ENCODE measurements at places on chromosomes 7 and 10. TPM values are rescaled to one million over a fixed set of nuclear protein-coding genes. Genes with fewer than 3 reads are reported as not detected.

Gene FRG2B
- total RNA-seq: not detected

Gene GPR15LG
- total RNA-seq: not detected

Gene STAG3
- 2.0 TPM for total RNA-seq

Gene OPN4
- not detected for total RNA-seq

Gene CALML5
- total RNA-seq: not detected

Gene CDK13
- total RNA-seq: 72.8 TPM

Gene MYOZ1
- total RNA-seq: not detected

Gene ITGA8
- 0.57 TPM for total RNA-seq

Gene BEND7
- 10.1 TPM for total RNA-seq

Gene MUC12
- total RNA-seq: not detected

Gene GHRHR
- total RNA-seq: not detected

Gene TAS2R41
- not detected for total RNA-seq

Gene LEP
- total RNA-seq: not detected

Gene PSMC2
- total RNA-seq: 221 TPM

Gene APBB1IP
- total RNA-seq: not detected

Gene SFRP4
- not detected for total RNA-seq

Gene TEX36
- total RNA-seq: not detected

Gene OR2A5
- total RNA-seq: not detected

Gene CRHR2
- not detected for total RNA-seq

Gene CLDN12
- total RNA-seq: 14.0 TPM

Gene TMEM139
- total RNA-seq: not detected

Gene CYP2C19
- total RNA-seq: not detected

Gene MYPN
- total RNA-seq: under 0.01 TPM

Gene NME8
- not detected for total RNA-seq

Gene C10orf67
- not detected for total RNA-seq

Gene TFAM
- total RNA-seq: 28.4 TPM

Gene AKR1B15
- total RNA-seq: not detected

Gene EBF3
- 22.2 TPM for total RNA-seq

Gene PTF1A
- not detected for total RNA-seq

Gene FZD8
- 36.8 TPM for total RNA-seq

Gene CARD11
- 3.5 TPM for total RNA-seq

Gene STK17A
- 93.4 TPM for total RNA-seq

Gene PROSER2
- total RNA-seq: 10.0 TPM

Gene CPVL
- total RNA-seq: not detected

Gene ATP6V0A4
- total RNA-seq: 0.38 TPM

Gene COPS6
- 84.9 TPM for total RNA-seq

Gene SVOPL
- total RNA-seq: not detected

Gene CRYGN
- total RNA-seq: not detected

Gene MUC3A
- under 0.01 TPM for total RNA-seq

Gene INHBA
- total RNA-seq: 21.2 TPM

Gene CDK14
- total RNA-seq: 13.6 TPM

Gene VENTX
- not detected for total RNA-seq

Gene GRM3
- not detected for total RNA-seq

Gene PGAM2
- not detected for total RNA-seq

Gene PLEKHA1
- 44.7 TPM for total RNA-seq

Gene WNT2
- total RNA-seq: under 0.01 TPM

Gene ZNF804B
- not detected for total RNA-seq

Gene PPP1R3C
- 0.65 TPM for total RNA-seq

Gene SGCE
- 59.4 TPM for total RNA-seq

Gene SLC39A12
- not detected for total RNA-seq

Gene SP8
- not detected for total RNA-seq

Gene FBXO24
- total RNA-seq: 0.19 TPM

All from vein endothelial cell (primary cell).